ENCODE measurements at places on chromosomes 2 and 18. TPM values are rescaled to one million over a fixed set of nuclear protein-coding genes. Genes with fewer than 3 reads are reported as not detected.

The GPR39 gene
- total RNA-seq: 0.63 TPM

The EHD3 gene
- 12.0 TPM for total RNA-seq

The PLB1 gene
- total RNA-seq: 0.20 TPM

The NPAS2 gene
- 1.8 TPM for total RNA-seq

The GPR75 gene
- total RNA-seq: 4.1 TPM

The SLC9A4 gene
- total RNA-seq: not detected

The TUBA4B gene
- not detected for total RNA-seq

The SLC25A12 gene
- total RNA-seq: 9.9 TPM

The CDH2 gene
- total RNA-seq: 53.8 TPM

The EPB41L3 gene
- 12.8 TPM for total RNA-seq

The IL36B gene
- not detected for total RNA-seq

The C2orf66 gene
- not detected for total RNA-seq

The IL36RN gene
- total RNA-seq: not detected

- no peak overlapping the region for H3K27ac ChIP-seq
- H3K36me3 ChIP-seq: no peaks in the 10 kb centered on the region
- no peak overlapping the region for H3K4me3 ChIP-seq
- no peaks in the 10 kb centered on the region for H3K27me3 ChIP-seq
- no peaks in the 10 kb centered on the region for H3K4me1 ChIP-seq
Measured at GRCh38 chr18:63858456-63858855, 29.0 kb upstream of the SERPINB2 start.

- no peak for DNase-seq
- H3K36me3 ChIP-seq: no peaks in the 10 kb centered on the region
- H3K4me1 ChIP-seq: no peaks in the 10 kb centered on the region
- H3K27me3 ChIP-seq: no peaks in the 10 kb centered on the region
- H3K4me3 ChIP-seq: no peak overlapping the region
Measured at GRCh38 chr2:1451422-1451821, 38.2 kb downstream of the TPO start.

DNA sequence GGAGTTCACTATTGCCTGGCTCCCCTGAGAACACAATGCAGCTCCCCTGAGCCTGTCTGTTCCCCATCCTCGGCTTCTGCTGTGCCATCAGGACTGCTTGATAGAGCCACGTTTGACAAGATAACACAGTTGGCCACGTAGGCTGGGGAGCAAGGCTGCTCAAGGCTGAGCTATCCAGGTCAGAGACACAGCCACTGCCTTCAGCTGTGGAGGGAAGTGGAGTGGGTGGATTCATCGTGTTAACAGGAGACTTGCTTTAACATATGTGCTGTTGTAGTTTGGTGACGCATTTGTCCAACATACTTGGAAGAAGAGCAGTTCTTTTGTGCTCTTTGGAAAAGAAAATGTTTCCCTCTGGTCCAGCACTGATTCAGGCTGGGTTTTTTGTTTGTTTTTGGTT lies 68.8 kb downstream of the WDSUB1 start:
- H3K27ac ChIP-seq: no peak overlapping the region
- no peak for DNase-seq
- H3K4me1 ChIP-seq: no peaks in the 10 kb centered on the region
- H3K36me3 ChIP-seq: no peaks in the 10 kb centered on the region
- peaks cover 40% of the 10 kb centered on the region for H3K27me3 ChIP-seq

- no peak overlapping the region for H3K27ac ChIP-seq
- H3K36me3 ChIP-seq: no peaks in the 10 kb centered on the region
- peak; percentile 88 for DNase-seq
- no peaks in the 10 kb centered on the region for H3K4me1 ChIP-seq
Measured at GRCh38 chr18:63936156-63936931, 12.8 kb upstream of the HMSD start.

- no peaks in the 10 kb centered on the region for H3K4me1 ChIP-seq
- DNase-seq: no peak
- no peaks in the 10 kb centered on the region for H3K36me3 ChIP-seq
- no peak overlapping the region for H3K4me3 ChIP-seq
- H3K27me3 ChIP-seq: no peaks in the 10 kb centered on the region
Measured at GRCh38 chr2:144027593-144027992, 492.3 kb downstream of the ZEB2 start.

- H3K36me3 ChIP-seq: no peaks in the 10 kb centered on the region
- no peak for DNase-seq
- H3K4me3 ChIP-seq: no peak overlapping the region
- no peaks in the 10 kb centered on the region for H3K27me3 ChIP-seq
- H3K4me1 ChIP-seq: no peaks in the 10 kb centered on the region
Measured at GRCh38 chr2:158102446-158102845, 770 bp downstream of the UPP2 start.

- H3K36me3 ChIP-seq: no peaks in the 10 kb centered on the region
- H3K27me3 ChIP-seq: no peaks in the 10 kb centered on the region
- no peak overlapping the region for H3K27ac ChIP-seq
- no peaks in the 10 kb centered on the region for H3K4me1 ChIP-seq
- no peak for DNase-seq
Measured at GRCh38 chr2:182110347-182110746, 124.7 kb downstream of the PPP1R1C start.

DNA sequence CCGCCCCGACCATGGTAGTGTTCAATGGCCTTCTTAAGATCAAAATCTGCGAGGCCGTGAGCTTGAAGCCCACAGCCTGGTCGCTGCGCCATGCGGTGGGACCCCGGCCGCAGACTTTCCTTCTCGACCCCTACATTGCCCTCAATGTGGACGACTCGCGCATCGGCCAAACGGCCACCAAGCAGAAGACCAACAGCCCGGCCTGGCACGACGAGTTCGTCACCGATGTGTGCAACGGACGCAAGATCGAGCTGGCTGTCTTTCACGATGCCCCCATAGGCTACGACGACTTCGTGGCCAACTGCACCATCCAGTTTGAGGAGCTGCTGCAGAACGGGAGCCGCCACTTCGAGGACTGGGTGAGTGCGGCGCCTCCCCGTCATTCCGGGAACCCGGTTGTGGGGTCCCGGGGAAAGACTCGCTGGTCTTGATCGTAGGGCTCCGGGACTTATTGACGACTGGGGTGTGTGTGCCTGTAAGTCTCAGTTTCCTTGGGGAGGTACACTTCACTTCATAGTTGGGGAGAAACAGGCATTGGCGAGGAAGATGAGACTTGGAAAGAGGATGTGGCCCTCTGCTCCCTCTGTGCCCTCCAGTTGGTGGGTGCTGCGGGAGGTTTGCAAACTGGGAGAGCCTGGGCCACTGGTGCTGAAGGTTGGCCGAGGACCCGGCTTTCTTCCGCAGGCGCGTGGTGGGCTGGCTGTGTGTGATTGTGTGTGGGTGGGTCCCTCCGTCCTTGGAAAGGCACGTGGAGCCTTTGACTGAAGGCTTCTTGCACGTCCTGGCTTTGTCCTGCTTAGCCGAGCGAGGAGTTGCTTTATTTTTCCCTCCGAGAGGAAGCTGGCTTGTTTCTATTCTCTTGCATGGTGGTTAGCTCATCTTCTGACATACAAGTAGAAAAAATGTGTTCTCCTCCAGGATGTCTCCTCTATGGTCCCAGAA lies 886 bp downstream of the PRKCE start:
- no peaks in the 10 kb centered on the region for H3K36me3 ChIP-seq
- peaks cover 31% of the 10 kb centered on the region for H3K27me3 ChIP-seq
- peak overlapping the region; percentile 39 for H3K4me3 ChIP-seq
- no peak overlapping the region for H3K27ac ChIP-seq
- peak; percentile 62 for DNase-seq

DNA sequence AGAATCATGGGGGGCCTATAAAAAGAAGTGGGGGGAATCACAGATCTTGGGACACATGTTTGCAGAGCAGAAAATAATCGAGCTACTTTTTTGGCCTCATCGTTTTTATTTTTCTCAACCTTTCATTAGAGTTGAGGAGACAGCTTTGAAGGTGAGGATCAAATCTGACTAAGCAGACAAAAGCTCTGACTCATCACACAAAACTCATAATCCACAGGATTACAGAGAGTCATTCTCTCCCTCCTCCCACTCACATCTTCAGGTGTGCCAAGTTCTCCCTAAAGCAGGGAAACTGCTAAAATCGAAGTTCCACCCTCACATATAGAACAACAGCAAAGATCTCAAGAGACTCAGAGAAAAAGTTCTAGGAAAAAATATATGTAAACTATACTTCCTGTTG lies 15.6 kb downstream of the BAZ2B start:
- H3K4me1 ChIP-seq: no peaks in the 10 kb centered on the region
- no peaks in the 10 kb centered on the region for H3K36me3 ChIP-seq
- H3K27me3 ChIP-seq: no peaks in the 10 kb centered on the region
- no peak overlapping the region for H3K4me3 ChIP-seq

DNA sequence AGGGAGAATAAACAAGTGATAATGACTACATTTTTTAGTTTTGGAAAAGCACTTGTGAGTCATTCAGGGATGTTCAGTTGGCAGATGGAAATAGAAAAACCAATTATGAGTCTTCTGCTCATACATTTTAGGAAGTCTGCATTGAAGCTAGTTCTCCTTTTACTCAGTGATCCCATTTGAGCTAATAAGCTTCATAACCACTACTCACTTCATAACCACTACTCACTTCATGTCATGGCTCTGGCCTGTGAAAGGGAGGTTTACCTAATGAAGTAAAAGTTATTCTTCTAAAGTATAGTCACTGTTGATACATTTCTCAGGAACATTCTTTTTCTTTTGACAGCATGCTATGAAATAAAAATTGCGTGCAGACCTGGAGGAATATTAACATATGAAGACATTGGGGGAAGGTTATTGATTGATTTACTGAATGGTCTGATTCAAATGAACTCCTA lies 948.7 kb downstream of the TSN start:
- no peaks in the 10 kb centered on the region for H3K27me3 ChIP-seq
- H3K4me1 ChIP-seq: no peaks in the 10 kb centered on the region
- no peak overlapping the region for H3K4me3 ChIP-seq
- no peak for DNase-seq

- no peak overlapping the region for H3K27ac ChIP-seq
- no peak overlapping the region for H3K4me3 ChIP-seq
- no peaks in the 10 kb centered on the region for H3K4me1 ChIP-seq
- DNase-seq: no peak
Measured at GRCh38 chr2:188622601-188623260, 331.1 kb downstream of the GULP1 start.

GRCh38 chr2:62884514-62884913 lies 166.1 kb upstream of the OTX1 start:
- H3K4me1 ChIP-seq: no peaks in the 10 kb centered on the region
- no peaks in the 10 kb centered on the region for H3K36me3 ChIP-seq
- no peak overlapping the region for H3K27ac ChIP-seq
- no peak for DNase-seq

- no peaks in the 10 kb centered on the region for H3K36me3 ChIP-seq
- no peak overlapping the region for H3K4me3 ChIP-seq
- no peaks in the 10 kb centered on the region for H3K27me3 ChIP-seq
Measured at GRCh38 chr2:941871-942270, 8.8 kb upstream of the SNTG2 start.

GRCh38 chr2:147231607-147232006 lies 613.2 kb upstream of the ACVR2A start:
- H3K27me3 ChIP-seq: no peaks in the 10 kb centered on the region
- no peaks in the 10 kb centered on the region for H3K4me1 ChIP-seq
- no peak overlapping the region for H3K4me3 ChIP-seq
- H3K36me3 ChIP-seq: no peaks in the 10 kb centered on the region
- DNase-seq: no peak
- H3K27ac ChIP-seq: no peak overlapping the region

DNA sequence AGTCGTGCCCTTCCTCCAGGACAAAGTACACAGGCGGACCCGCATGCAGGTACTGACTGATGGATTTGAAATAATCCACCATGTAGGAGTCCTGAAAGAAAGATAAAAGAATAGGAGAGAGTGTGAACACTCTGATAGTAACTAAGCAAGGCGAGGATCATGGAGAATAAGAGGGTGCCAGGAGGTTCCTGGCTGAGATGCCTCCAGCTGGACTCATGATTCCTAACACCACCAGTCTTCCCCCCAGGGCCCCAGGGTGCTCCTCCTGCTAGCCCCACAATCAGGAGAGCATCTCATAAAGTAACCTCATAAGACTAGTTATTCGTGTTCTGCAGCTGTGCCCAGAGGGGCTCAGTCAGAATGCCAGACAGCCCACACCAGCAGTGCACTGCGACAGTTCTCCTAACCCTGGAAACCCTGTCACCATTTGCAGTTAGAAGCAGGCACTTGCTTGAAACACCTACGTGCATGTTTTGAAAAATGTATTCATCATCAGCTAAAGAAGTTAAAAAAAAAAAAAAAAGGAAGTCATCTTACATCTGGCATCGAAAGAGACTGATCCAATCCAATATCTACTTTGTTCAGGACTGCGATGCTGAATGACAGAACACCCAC lies 36.7 kb downstream of the RMC1 start:
- H3K4me1 ChIP-seq: no peaks in the 10 kb centered on the region
- H3K36me3 ChIP-seq: peaks cover 77% of the 10 kb centered on the region
- H3K27me3 ChIP-seq: no peaks in the 10 kb centered on the region
- no peak overlapping the region for H3K27ac ChIP-seq
- no peak for DNase-seq
- H3K4me3 ChIP-seq: no peak overlapping the region

- H3K4me3 ChIP-seq: no peak overlapping the region
- no peaks in the 10 kb centered on the region for H3K27me3 ChIP-seq
- no peak overlapping the region for H3K27ac ChIP-seq
- H3K4me1 ChIP-seq: no peaks in the 10 kb centered on the region
Measured at GRCh38 chr2:223772363-223772762, 65.0 kb downstream of the AP1S3 start.

GRCh38 chr2:164803776-164804466 lies 37.7 kb downstream of the COBLL1 start:
- H3K27ac ChIP-seq: no peak overlapping the region
- no peak overlapping the region for H3K4me3 ChIP-seq
- no peak for DNase-seq
- H3K4me1 ChIP-seq: no peaks in the 10 kb centered on the region

GRCh38 chr2:104849618-104850141 lies 4.2 kb upstream of the POU3F3 start:
- DNase-seq: no peak
- no peak overlapping the region for H3K27ac ChIP-seq
- no peaks in the 10 kb centered on the region for H3K36me3 ChIP-seq
- H3K27me3 ChIP-seq: peaks cover 60% of the 10 kb centered on the region
- H3K4me1 ChIP-seq: peaks cover 25% of the 10 kb centered on the region

GRCh38 chr2:231041061-231041689 lies 3.9 kb downstream of the C2orf72 start:
- H3K36me3 ChIP-seq: no peaks in the 10 kb centered on the region
- DNase-seq: no peak
- no peak overlapping the region for H3K4me3 ChIP-seq
- H3K27ac ChIP-seq: no peak overlapping the region

DNA sequence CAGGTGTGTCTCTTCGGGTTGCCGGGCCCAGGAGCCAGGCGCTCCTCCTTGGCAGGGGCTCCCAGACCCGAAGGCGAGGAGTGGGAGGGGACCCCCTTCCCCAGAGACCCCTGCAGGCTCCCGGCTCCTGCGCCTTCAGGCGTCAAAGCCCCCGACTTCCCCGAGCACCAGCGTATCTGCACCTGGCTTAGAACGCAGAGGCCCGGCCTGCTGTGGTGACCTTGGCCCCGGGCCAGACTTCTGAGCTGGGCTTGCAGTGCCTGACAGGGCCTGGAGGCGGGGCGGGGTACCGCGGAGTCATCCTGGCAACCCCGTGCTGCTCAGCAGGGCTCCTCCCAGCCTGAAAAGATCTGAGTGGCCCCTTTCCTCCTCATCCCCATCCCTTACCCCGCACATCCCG lies 27.0 kb downstream of the SKA1 start:
- H3K4me3 ChIP-seq: no peak overlapping the region
- H3K4me1 ChIP-seq: peaks cover 37% of the 10 kb centered on the region
- no peak for DNase-seq
- no peaks in the 10 kb centered on the region for H3K36me3 ChIP-seq
- peaks cover 11% of the 10 kb centered on the region for H3K27me3 ChIP-seq

- no peak overlapping the region for H3K27ac ChIP-seq
- no peaks in the 10 kb centered on the region for H3K4me1 ChIP-seq
- DNase-seq: no peak
- no peak overlapping the region for H3K4me3 ChIP-seq
Measured at GRCh38 chr2:164826293-164827243, 15.1 kb downstream of the COBLL1 start.
